T-helper 2 cell treated with Interferon-gamma antibody and Interleukin-4, amounts not matched to agents 5 μg/mL and 100 μg/mL, for 36 hours (primary cell): ENCODE measurements at places on chromosomes 12 and 14.

DNA sequence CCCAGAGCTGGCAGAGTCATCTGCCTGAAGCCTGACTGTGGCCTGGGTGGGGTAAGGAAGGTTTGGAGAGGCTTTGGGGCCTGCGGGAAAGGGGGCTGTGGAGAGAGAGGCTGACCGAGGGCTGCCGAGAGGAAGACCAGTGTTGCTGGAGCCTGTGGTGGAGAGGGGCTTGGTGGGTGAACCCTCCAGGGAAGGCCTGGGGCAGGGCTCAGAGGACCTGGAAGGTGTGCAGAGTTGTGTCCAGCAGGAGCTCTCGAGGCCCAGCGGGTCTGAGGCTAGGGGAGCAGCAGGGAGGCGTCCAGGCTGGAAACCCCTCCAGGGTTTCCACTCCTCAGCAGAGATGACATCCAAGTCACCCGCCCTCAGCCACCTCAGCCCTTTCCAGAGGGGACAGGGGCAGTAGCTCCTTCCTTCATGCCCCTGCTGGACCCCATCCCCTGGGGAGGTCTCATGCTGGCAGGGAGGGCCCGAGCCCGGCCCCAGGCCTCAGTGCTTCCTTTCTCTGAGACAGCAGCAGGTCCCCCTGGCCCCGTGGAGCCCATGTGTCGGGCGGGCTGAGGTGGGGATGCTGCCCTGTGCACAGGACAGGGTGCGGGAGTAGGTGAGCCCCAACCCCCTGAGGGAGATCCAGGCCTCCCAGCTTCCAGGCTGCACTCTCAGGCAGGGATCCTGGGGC lies 8.4 kb downstream of the CEP170B start:
- no peak for DNase-seq

GRCh38 chr12:117881517-117881916 lies 87.3 kb downstream of the KSR2 start:
- DNase-seq, result no peak

DNA sequence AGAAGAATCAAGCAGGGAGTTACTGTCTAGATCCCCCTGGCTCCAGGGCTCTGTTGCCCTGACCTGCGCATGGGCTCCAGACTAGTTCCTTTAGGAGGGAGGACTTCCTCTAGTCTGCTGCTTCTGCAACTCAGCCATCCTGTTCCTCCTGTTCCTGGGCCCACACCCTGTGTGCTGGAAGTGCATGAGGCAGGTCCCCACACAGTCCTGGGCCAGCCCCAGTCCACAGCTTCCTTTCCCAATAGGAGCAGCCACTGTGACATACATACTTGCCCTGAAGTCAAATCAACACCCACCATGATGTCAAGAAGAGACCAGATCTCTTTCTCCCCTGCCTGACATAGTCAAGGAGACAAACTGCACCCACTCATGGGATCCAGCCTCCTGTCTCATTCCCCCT lies 1.3 kb downstream of the SDR9C7 start:
- DNase-seq, result no peak

- DNase-seq, result no peak
Observed at GRCh38 chr12:76426160-76426559, 77.9 kb upstream of the BBS10 start.

DNA sequence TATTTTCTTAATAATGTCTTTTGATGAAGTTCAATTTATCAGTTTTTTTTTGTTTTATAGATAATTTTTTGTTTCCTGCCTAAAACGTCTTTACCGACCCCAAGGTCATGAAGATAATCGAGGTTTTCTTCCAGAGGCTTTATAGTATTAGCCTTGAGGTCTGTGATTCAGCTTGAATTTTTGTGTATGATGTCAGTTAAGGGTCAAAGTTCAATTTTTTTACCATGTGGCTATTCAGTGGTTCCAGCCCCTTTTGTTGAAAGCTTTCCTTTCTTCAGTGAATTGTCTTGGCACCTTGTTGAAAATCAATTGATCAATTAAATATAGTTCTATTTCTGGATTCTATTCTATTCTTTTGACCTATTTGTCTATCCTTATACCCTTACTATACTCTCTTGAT lies 3.2 kb upstream of the MGST1 start:
- no peak for DNase-seq

DNA sequence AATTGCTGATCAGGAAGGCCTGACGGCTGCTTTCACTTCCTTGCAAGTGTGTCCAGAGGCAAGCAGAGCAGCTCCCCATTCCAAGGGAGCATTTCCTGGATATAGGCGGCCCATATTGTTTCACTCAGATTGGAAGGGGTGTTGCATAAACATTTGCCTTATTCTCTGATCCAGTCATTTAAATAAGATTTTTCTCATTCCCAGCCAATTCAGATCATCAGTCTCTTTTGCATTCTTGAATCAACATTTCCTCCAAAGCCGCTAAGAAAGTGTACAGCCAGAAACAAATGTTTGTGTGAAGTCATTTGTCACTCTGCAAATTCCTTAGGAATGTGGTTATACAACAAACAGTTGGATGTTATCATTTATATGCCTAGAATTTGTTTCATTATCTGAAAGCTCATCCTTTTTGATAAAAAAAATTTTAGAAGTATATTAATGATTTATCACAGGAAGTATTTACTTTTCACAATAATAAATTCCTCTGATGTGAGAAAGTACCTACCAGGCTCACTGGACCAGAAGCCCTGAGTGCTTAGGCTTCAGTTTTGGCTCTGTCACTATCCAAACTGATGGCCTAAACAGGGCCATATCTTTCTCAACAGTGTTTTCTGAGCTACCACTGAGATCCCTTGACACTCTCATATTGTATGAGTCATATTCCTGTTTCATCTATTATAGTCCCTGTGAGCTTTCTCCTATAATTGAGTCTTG lies 379.6 kb downstream of the CCDC91 start:
- DNase-seq, result no peak

DNA sequence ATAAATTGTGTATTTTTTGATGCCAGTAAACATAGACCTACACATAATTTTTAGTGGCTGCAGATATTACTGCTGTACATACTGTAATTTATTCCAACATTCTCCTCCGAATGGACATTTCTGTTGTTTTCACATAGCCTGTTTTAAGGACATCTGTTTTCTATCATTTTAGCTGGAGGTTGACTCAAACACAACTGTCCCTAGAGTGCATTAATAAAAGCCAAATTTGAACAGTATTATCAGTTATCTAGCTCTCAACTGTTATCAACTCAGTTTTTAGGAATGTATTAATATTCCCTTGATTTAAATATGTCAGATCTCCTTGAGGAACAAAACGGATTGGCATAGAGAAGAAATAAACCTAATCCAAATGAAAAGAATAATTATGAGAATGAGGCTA lies 17.2 kb upstream of the PIWIL1 start:
- DNase-seq, result no peak

GRCh38 chr14:101505236-101505970 lies 55.9 kb upstream of the DIO3 start:
- DNase-seq, result no peak

GRCh38 chr12:105555556-105556295 lies 225.2 kb downstream of the C12orf75 start:
- DNase-seq, result no peak

- no peak for DNase-seq
Observed at GRCh38 chr12:5123921-5124320, 80.2 kb downstream of the KCNA5 start.

- no peak for DNase-seq
Observed at GRCh38 chr14:28661171-28661772, 105.3 kb upstream of the FOXG1 start.

GRCh38 chr12:92186038-92186470 lies 40.4 kb upstream of the BTG1 start:
- no peak for DNase-seq

DNA sequence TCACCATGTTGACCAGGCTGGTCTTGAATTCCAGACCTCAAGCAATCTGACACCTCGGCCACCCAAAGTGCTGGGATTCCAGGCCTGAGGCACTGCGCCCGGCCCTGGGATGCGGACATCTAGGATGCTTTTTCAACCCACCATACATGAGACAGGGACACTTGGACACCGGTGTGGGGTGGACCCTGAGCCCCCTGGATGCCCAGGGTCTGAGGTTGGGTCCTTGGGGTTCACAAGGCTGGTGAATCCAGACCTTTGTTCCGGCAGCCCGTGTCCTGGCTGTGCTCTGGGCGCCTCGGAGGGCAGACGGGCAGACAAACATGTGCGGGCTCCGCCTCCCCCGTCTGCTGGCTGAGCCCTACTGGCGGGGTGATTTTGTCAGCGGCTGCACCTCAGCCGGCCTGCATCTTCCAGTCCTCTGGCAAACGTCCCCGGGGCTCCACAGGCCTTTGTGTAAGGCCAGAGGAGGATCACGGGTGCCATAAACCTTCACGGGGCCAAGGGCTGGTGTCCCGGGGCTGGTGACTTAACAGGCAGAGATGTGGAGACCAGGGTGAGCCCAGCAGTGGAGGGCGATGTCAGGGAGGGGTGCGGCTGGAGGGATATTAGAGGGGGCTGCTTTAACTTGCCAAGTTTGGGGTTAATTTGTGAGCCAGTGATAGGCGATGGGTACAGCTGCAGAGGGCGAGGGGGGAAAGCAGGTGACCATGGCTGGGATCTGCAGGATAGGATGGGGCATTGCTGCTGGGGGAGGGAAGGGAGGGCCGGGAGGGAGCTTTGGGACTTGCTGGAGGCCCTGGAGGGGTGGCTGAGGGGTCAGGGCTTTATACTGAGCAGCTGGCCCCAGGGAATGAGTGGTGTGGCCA lies 5.8 kb downstream of the ASPG start:
- DNase-seq, result no peak

GRCh38 chr14:73168691-73169090 lies 32.4 kb downstream of the PSEN1 start:
- DNase-seq, result no peak

GRCh38 chr14:77026166-77026929 lies 2.2 kb downstream of the IRF2BPL start:
- no peak for DNase-seq
